ENCODE measurements at places on chromosomes 3 and 15. TPM values are rescaled to one million over a fixed set of nuclear protein-coding genes. Genes with fewer than 3 reads are reported as not detected.
A peak's percentile ranks its signal among the peaks of the same experiment; 100 is the strongest.

- no peaks in the 10 kb centered on the region for H3K27me3 ChIP-seq
- no peak overlapping the region for H3K4me3 ChIP-seq
- no peak for DNase-seq
- H3K27ac ChIP-seq: no peak overlapping the region
- peaks cover 4% of the 10 kb centered on the region for H3K36me3 ChIP-seq
Measured at GRCh38 chr3:195135917-195136316, 135.0 kb downstream of the XXYLT1 start.

DNA sequence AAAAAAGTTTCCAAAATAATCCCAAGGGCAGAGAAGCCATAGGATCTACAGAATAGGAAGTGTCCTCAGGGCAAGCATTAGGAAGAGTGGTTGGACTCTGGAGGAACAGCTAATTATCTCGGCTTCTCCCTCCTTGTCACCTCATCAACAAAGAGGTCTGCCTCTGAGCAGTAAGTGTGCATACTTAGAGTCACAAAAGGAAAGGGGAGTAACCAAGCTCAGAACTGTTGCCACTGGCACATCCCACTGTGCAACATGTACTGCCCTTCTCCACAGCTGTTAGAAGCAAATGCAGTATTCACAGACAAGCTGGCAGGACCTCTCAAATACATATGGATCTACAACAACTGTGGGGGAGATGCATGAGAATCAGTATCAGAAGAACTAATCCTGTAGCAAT is 31.5 kb downstream of the NGLY1 start:
- DNase-seq: no peak
- H3K4me3 ChIP-seq: no peak overlapping the region

DNA sequence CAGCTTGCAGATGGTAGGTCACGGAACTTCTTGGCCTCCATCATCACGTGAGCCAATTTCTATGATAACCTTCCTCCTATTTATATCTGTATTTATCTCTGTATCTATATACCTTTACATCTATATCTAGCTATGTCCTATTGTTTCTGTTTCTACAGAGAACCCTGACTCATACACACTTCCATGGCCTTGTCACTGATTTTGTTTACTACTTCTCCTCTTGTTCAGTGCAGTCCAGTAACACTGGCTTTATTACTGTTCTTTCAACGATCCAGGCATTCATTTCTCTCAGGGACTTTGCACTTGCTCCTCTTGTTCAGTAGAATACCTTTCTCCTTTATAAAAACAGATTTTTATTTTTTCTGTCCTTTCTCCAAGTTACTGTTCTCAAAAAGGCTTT is 937.0 kb upstream of the ALCAM start:
- no peaks in the 10 kb centered on the region for H3K36me3 ChIP-seq
- no peak overlapping the region for H3K4me3 ChIP-seq
- H3K27me3 ChIP-seq: no peaks in the 10 kb centered on the region

- H3K4me1 ChIP-seq: peaks cover 23% of the 10 kb centered on the region
- DNase-seq: no peak
- no peak overlapping the region for H3K27ac ChIP-seq
- peaks cover 2% of the 10 kb centered on the region for H3K36me3 ChIP-seq
- H3K4me3 ChIP-seq: no peak overlapping the region
Measured at GRCh38 chr3:46500656-46501635, 3.2 kb downstream of the RTP3 start.

DNA sequence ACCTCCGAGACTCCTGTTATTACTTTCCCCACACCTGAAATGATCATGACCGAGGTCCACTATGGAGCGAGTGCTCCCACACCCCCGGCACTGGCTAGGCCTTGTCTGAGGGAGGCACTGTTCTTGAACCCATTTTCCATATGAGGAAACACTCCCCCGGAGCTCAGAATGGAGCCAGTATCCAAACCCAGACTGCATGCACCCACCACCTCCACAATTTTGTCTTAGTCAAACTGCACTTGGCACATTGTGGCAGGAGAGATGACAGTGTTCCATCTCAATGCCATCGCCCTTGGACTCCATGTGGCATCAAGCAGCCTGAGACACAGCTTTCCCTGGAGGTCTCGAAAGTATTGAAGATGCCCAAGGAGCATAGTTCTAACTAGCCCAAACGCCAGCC is 154.1 kb downstream of the NUP210 start:
- no peak for DNase-seq
- no peak overlapping the region for H3K4me3 ChIP-seq
- peaks cover 2% of the 10 kb centered on the region for H3K27me3 ChIP-seq
- peaks cover 7% of the 10 kb centered on the region for H3K4me1 ChIP-seq

- no peaks in the 10 kb centered on the region for H3K4me1 ChIP-seq
- H3K27ac ChIP-seq: no peak overlapping the region
- no peaks in the 10 kb centered on the region for H3K27me3 ChIP-seq
- no peak for DNase-seq
Measured at GRCh38 chr15:42367041-42367440, 7.7 kb downstream of the CAPN3 start.

- no peaks in the 10 kb centered on the region for H3K27me3 ChIP-seq
- no peaks in the 10 kb centered on the region for H3K4me1 ChIP-seq
- H3K36me3 ChIP-seq: no peaks in the 10 kb centered on the region
- DNase-seq: no peak
Measured at GRCh38 chr15:93789441-93789840, 441.9 kb upstream of the MCTP2 start.

DNA sequence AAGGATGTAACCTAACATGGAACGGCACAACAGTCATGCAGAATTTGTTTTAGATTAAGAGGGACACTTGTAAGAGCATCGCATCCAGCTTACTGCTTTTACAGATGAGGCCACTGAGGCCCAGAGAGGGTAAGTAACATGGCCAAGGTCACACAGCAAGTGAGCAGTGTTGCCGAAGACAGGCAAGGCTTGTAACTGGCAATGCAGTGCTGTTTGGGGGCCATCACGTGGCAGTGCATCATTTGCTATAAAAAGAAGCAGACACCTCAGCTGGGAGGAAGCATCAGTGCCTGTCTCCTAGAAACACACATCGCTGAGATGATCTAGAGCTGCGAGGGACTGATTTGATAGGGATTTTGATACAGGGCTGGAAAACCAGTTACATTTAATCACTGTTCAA is 108.2 kb upstream of the PROK2 start:
- H3K27me3 ChIP-seq: peaks cover 11% of the 10 kb centered on the region
- DNase-seq: no peak
- no peak overlapping the region for H3K4me3 ChIP-seq
- no peaks in the 10 kb centered on the region for H3K36me3 ChIP-seq
- no peak overlapping the region for H3K27ac ChIP-seq
- H3K4me1 ChIP-seq: no peaks in the 10 kb centered on the region

DNA sequence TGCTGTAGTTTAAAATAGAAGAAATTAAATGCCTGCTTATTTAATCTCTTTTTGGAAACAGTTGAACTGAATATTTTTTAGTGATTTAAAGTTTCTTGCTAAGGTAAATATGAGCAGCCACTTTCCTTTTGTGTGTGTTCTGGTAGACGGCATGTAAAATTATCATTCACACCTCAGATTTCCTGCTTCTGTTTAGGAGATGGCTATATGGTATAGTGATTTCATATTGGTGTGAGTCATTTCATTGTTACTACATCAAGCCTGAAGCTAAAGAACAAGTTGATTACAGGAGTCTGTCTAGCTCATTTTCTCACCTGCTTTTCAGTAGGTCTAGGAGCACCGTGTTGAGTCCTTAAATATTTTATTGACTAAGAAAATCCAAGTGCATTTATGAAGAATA is 2.2 kb downstream of the LRCH3 start:
- DNase-seq: peak; percentile 8
- peak overlapping the region; percentile 51 for H3K4me3 ChIP-seq
- peaks cover 46% of the 10 kb centered on the region for H3K4me1 ChIP-seq
- H3K27ac ChIP-seq: peak overlapping the region; percentile 14
- H3K36me3 ChIP-seq: peaks cover 9% of the 10 kb centered on the region

DNA sequence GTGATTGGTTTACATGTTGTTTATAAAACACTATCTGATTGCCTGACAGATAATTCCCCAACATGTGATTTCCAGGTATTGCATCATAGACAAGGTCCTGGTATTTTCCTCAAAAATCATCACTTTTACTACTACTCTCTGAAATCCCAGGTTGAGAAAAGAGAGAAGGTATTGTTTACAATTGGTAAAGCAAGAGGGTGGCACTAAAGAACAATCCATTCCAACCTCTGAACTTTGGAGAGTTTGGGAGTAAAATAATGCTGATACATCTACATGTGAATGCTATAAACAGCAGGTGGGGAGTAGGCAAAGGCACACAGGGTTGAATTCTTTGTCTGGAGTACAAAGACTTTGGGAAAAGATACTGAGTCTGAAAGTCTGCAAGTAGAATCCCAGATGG is 134.2 kb downstream of the WDR72 start:
- no peaks in the 10 kb centered on the region for H3K27me3 ChIP-seq
- H3K27ac ChIP-seq: no peak overlapping the region
- H3K4me1 ChIP-seq: no peaks in the 10 kb centered on the region

DNA sequence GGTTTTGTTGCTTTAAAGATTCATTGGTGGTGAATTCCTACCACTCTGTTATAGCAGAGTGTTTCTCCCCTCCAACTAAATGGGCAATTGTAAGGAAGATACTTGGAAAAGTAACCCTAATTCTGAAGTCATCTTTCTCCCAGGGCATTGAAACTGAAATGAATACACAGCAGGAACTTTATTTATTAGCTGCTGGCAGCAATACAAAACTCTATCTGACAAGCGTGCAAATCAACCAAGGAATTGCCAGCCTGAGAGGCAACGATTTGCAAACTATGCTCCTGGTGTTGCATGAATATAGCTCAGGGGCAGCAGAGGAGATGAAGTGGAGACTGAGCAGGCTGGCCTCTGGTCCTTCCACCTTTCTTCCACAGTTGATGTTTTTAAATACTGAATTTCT is 48.9 kb downstream of the CD200R1 start:
- DNase-seq: no peak
- peaks cover 42% of the 10 kb centered on the region for H3K36me3 ChIP-seq
- no peak overlapping the region for H3K27ac ChIP-seq
- no peaks in the 10 kb centered on the region for H3K4me1 ChIP-seq
- H3K4me3 ChIP-seq: no peak overlapping the region

DNA sequence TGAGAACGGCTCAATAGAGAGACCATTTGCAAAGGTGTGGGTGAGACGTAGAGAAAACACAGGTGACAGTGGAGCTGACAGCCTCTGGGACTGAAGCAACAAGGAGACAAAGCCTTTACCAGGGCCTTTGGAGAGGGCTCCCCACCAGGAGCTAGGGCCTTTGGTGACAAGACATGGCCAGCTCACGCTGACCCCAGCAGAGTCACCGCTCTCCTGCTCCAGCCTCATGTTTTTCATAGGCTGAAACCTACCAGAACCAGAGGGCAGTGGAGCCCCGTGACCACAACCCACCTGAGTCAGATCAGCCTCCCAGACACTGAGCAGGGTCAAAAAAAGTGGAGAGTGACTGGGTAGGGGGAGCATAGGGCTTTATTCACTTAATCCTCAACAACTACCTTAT is 214.7 kb downstream of the SHQ1 start:
- no peak overlapping the region for H3K4me3 ChIP-seq
- H3K27me3 ChIP-seq: no peaks in the 10 kb centered on the region
- no peak overlapping the region for H3K27ac ChIP-seq
- peaks cover 32% of the 10 kb centered on the region for H3K4me1 ChIP-seq
- DNase-seq: no peak

DNA sequence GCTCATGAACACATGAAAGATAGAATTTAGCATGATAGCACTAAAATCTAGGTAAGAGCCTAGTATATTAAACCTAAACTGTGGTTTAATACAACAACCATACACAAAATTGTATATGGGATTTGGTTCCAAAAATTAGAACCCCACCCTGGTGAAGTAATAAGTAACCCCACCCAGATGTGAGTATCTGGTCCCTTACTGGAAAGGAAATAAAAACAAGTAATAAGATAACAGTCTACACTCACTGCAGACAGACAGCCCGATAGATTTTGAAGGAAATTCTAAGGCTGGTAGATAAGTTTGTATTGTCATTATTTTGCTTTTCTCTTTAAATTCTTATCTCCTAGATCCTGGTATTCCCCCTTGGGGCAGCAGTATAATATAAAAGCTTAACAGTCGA is 184.9 kb downstream of the ZBTB20 start:
- no peak overlapping the region for H3K27ac ChIP-seq
- no peak overlapping the region for H3K4me3 ChIP-seq
- no peaks in the 10 kb centered on the region for H3K4me1 ChIP-seq
- no peak for DNase-seq
- no peaks in the 10 kb centered on the region for H3K27me3 ChIP-seq
- H3K36me3 ChIP-seq: peaks cover 5% of the 10 kb centered on the region

DNA sequence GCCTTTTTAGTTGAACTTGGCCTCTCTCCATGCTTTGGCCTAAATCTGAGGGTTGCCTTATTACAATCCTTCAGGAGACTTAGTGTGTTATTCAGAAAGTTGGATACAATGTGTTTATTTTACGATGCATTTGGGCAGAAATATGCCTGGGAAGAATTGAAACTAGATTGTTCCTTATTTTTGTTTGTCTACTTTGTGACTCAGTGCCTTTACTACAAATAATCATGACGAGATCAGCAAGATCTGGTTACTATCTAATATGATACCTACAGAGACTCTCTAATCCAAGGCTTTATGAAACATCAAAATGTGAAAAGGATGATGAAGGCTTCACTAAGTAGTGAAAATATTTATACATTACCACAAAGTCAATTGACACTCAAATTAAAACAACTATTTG is 82.2 kb downstream of the RBMS3 start:
- H3K27me3 ChIP-seq: no peaks in the 10 kb centered on the region
- no peak for DNase-seq
- H3K4me3 ChIP-seq: no peak overlapping the region
- H3K36me3 ChIP-seq: no peaks in the 10 kb centered on the region
- H3K27ac ChIP-seq: no peak overlapping the region
- H3K4me1 ChIP-seq: no peaks in the 10 kb centered on the region

GRCh38 chr15:77837649-77838025 is 204.9 kb upstream of the LINGO1 start:
- H3K4me3 ChIP-seq: no peak overlapping the region
- H3K27ac ChIP-seq: no peak overlapping the region
- no peaks in the 10 kb centered on the region for H3K4me1 ChIP-seq
- H3K27me3 ChIP-seq: peaks cover 8% of the 10 kb centered on the region

DNA sequence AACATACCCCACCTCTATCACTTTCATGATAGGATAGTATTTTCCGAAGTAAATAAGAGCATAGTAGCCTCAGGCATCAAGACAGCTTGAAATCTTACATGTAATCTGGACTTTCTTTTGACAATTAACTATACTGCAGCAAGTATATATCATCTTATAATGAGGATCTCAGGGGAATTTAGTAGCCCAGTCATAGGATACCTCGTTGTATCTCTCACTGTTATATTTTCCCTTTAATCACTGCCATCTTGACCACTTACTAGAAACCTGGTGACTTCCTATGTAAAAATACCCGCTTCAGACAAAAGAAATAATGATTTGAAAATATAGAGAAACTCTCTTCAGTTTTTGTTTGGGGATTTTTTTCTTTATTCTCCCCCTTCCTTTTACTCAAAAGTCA is 88.2 kb downstream of the SERPINI1 start:
- H3K27ac ChIP-seq: no peak overlapping the region
- no peaks in the 10 kb centered on the region for H3K36me3 ChIP-seq
- no peaks in the 10 kb centered on the region for H3K27me3 ChIP-seq

Gene TRIM71
- total RNA-seq: not detected

Gene TUSC7
- total RNA-seq: not detected

Gene CCDC39
- not detected for total RNA-seq

Gene GPR176
- total RNA-seq: not detected

Gene CCR8
- total RNA-seq: 1.9 TPM

Gene LRRIQ4
- total RNA-seq: not detected
